Chondrocyte (in vitro differentiated cells): ENCODE measurements at places on chromosomes 12 and 14. TPM values are rescaled to one million over a fixed set of nuclear protein-coding genes. Genes with fewer than 3 reads are reported as not detected.

OAS2 gene
- total RNA-seq, result 0.07 TPM in 1 of 3 replicates, not detected in the others

- DNase-seq, result peak; percentile 67
- no peaks in the 10 kb centered on the region for H3K4me1 ChIP-seq
- H3K27ac ChIP-seq, result no peak overlapping the region
- peaks cover 2% of the 10 kb centered on the region for H3K36me3 ChIP-seq
- H3K4me3 ChIP-seq, result no peak overlapping the region
Observed at GRCh38 chr12:131085816-131086591, 132.3 kb downstream of the ADGRD1 start.

- DNase-seq, result no peak
- H3K4me1 ChIP-seq, result peaks cover 2% of the 10 kb centered on the region
- no peak overlapping the region for H3K4me3 ChIP-seq
- H3K27ac ChIP-seq, result no peak overlapping the region
- H3K36me3 ChIP-seq, result no peaks in the 10 kb centered on the region
Observed at GRCh38 chr14:99321955-99322730, 50.1 kb upstream of the BCL11B start.

DNA sequence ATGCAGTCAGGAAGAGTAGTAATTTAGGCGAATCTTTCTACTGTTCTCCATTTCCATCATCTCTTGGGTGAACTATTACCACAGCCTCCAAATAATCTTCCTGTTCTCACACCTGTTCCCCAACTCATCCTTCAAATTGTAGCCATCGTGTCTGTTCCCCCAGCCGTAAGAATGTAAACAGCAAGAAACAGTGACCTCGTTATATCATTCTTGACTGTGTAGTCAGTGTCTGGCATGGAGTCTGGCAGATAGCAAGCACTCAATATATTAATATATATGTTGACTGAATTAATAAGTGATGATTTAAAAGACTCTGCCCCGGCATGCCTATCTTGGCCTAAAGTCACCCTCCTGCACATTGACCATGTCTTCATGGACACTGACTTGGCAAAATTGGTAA, 20.3 kb downstream of the PDE6H start:
- no peak overlapping the region for H3K27ac ChIP-seq
- H3K27me3 ChIP-seq, result no peaks in the 10 kb centered on the region
- peaks cover 26% of the 10 kb centered on the region for H3K4me1 ChIP-seq
- H3K4me3 ChIP-seq, result no peak overlapping the region

DNA sequence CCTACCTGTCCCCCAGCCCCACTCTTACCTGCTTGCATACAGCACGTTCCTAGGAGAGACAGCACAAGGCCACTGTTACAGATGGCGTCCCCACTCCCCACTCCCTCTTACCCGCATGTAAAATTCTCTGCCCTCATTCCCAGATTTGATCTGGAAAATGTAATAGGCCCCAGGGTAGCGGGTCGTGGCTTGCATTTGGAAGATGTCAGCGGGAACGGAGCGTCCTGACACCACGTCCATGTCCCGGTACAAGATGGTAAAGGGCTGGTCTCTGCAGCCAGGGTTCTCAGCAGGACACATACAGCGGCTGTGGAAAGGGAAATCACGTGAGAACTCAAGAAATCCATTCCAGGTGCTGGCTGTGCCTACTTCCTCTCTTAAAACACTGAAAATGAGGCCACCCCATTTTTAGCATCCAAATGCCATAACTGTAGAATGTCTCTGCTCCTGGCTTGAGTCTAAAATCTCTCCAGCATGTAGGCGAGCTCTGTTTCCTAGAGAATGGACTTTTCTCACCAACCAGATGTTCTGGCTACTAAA, 10.1 kb upstream of the TC2N start:
- DNase-seq, result no peak
- no peaks in the 10 kb centered on the region for H3K27me3 ChIP-seq
- peaks cover 16% of the 10 kb centered on the region for H3K4me1 ChIP-seq
- H3K4me3 ChIP-seq, result no peak overlapping the region
- H3K27ac ChIP-seq, result no peak overlapping the region

LBHD2 gene
- total RNA-seq, result not detected in 3 replicates

GRCh38 chr14:96627386-96627785, 125.2 kb downstream of the PAPOLA start:
- no peak overlapping the region for H3K27ac ChIP-seq
- no peaks in the 10 kb centered on the region for H3K36me3 ChIP-seq
- H3K27me3 ChIP-seq, result peaks cover 13% of the 10 kb centered on the region
- H3K4me3 ChIP-seq, result no peak overlapping the region
- DNase-seq, result no peak

DNA sequence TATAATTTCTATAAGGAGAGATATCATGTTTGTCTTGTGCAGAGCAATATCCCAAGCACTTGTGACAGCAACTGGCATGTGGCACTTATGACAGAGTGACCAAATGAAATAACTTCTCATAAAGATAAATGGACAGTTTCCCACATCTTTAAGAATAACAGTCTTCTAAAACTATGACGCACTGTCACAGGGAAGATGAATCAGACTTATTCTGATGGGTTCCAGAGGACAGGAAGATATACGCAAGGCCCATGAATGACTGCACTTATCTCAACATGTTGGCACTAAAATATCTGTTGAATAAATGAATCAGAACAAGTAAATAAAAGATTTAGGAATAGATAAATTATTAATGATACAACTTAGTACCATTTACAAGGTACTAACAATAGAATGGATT, 465.8 kb upstream of the SYT1 start:
- no peak overlapping the region for H3K4me3 ChIP-seq
- H3K27ac ChIP-seq, result no peak overlapping the region
- no peaks in the 10 kb centered on the region for H3K36me3 ChIP-seq

- no peak for DNase-seq
- H3K4me1 ChIP-seq, result peaks cover 67% of the 10 kb centered on the region
- H3K27me3 ChIP-seq, result no peaks in the 10 kb centered on the region
- H3K36me3 ChIP-seq, result no peaks in the 10 kb centered on the region
- H3K27ac ChIP-seq, result peak overlapping the region; percentile 81
Observed at GRCh38 chr12:76685246-76685678, 78.7 kb upstream of the ZDHHC17 start.

CHST11 gene
- 5.3 to 9.1 TPM (median 6.2 TPM) in 3 replicates for total RNA-seq

GPRC5A gene
- total RNA-seq, result 8.1 to 13.1 TPM (median 10.5 TPM) in 3 replicates

DNA sequence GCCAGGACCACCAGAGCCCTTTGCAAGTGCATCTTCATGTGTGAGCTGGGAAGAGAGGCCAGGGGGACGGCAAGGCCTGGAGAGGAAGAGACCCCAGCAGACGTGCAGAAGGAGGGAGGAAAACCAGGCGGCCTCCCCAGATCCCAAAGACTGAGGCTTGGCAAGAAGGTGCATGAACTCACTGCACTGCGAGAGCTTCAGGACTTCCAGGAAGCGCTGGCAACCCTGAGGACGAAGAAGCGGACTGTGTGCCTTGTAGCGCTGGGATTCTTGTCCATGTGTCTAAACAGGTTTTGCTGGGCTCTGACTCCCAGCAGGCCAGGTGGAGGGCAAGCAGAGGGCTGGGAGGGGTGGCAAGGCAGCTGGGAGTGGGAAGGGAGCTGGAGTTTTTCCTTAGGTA, 939 bp downstream of the TGFB3 start:
- no peak for DNase-seq
- peak overlapping the region; percentile 97 for H3K27ac ChIP-seq
- peak overlapping the region; percentile 80 for H3K4me3 ChIP-seq

DNA sequence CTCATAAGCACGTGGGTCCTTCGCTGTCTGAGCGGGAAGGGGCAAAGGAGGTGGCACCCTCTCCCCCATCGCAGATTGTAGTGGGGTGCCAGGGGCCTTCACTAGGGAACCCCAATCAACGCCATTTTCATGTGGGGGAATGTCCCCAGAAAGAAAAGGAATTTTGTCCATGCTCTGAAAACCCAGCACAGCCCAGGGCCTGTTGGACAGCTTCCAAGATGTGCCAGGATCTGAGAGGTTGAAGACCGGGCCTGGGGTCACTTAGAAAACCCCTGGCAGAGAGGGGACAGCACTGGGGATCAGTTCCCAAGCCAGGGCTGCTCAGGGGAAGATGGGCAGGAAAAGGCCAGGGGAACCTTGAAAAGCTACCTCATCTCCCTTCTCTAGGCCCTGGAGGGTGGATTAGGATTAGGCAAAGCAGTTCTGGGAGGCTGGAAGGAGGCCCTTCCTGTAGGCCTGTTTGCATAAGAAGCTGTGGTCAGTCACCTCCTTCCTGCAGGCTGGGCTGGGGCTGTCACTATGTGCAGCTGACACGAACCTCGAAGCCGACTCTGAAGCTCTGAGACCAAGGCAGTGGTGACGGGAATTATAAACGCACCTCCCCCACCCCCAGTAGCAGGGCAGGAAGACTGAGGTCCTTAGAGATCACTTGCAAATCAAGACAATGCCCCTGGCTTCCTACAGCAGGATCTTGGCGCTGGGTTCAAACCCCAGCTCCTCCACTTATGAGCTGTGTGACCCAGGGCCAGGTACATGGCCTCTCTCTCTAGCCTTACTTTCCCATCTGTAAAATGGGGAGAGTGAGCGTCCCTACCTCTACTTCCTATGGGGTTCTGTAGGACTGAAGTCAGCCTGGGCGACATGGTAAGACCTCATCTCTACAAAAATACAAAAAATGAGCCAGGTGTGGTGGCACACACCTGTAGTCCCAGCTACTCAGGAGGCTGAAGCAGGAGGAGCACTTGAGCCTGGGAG, 29.0 kb downstream of the TESC start:
- H3K27me3 ChIP-seq, result peaks cover 9% of the 10 kb centered on the region
- no peaks in the 10 kb centered on the region for H3K4me1 ChIP-seq
- DNase-seq, result no peak
- no peak overlapping the region for H3K27ac ChIP-seq
- H3K36me3 ChIP-seq, result no peaks in the 10 kb centered on the region

DNA sequence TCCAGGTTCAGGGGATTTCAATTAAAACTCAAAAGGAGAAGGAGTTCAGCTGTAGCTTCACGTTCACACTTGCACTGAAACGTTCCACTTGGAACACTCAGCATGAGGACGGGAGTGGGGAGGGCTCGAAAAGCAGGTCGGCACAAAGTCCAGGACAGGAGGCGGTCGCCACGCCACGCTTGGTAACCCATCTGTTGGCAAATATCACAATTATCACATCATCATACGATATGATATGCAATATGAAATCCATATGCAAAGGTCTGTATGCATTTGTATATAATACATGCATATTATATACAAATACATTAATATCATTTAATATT, 17.2 kb downstream of the ADGRD1 start:
- DNase-seq, result no peak
- no peak overlapping the region for H3K27ac ChIP-seq
- peaks cover 2% of the 10 kb centered on the region for H3K27me3 ChIP-seq

TAS2R8 gene
- not detected in 3 replicates for total RNA-seq

AKAP5 gene
- 4.2 to 9.0 TPM (median 4.3 TPM) in 3 replicates for total RNA-seq

- no peak overlapping the region for H3K4me3 ChIP-seq
- DNase-seq, result no peak
- no peaks in the 10 kb centered on the region for H3K4me1 ChIP-seq
- no peak overlapping the region for H3K27ac ChIP-seq
- H3K36me3 ChIP-seq, result no peaks in the 10 kb centered on the region
- no peaks in the 10 kb centered on the region for H3K27me3 ChIP-seq
Observed at GRCh38 chr14:41960281-41960680, 353.6 kb downstream of the LRFN5 start.

GRCh38 chr12:106714926-106715325, 59.6 kb upstream of the RIC8B start:
- H3K27ac ChIP-seq, result no peak overlapping the region
- no peak for DNase-seq
- no peaks in the 10 kb centered on the region for H3K4me1 ChIP-seq
- no peak overlapping the region for H3K4me3 ChIP-seq

AKAP6 gene
- total RNA-seq, result 3.5 to 4.3 TPM (median 3.6 TPM) in 3 replicates

FAM186B gene
- total RNA-seq, result 0.27 to 0.51 TPM (median 0.46 TPM) in 3 replicates

PZP gene
- total RNA-seq, result not detected in 3 replicates

MFAP5 gene
- total RNA-seq, result 16.2 to 40.2 TPM (median 38.0 TPM) in 3 replicates

DNA sequence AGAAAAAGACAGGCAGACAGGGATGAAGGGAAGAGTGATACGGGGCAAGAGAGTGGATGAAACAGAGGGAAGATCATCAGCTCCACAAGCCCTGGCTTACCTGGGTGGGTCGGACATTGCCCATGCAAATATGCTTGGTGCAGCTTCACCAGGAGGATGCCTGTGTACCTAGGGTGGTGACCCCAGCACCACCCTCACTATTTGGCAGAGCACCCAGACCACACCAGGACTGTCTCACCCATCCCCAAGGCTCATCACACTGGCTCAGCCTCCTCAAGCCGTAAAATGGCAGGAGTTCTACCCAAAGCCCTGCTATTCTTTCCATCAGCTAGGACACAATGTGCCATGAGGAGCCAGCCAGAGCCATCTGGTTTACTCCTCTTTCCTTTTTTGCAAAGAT, 3.0 kb downstream of the GALNT8 start:
- H3K36me3 ChIP-seq, result no peaks in the 10 kb centered on the region
- H3K4me3 ChIP-seq, result no peak overlapping the region

ANO2 gene
- total RNA-seq, result 0.44 to 0.73 TPM (median 0.47 TPM) in 3 replicates

GRCh38 chr12:75389706-75390105, 1.2 kb upstream of the GLIPR1L2 start:
- peaks cover 36% of the 10 kb centered on the region for H3K4me1 ChIP-seq
- H3K4me3 ChIP-seq, result no peak overlapping the region
- DNase-seq, result no peak
- H3K36me3 ChIP-seq, result no peaks in the 10 kb centered on the region
- H3K27ac ChIP-seq, result peak overlapping the region; percentile 43

DNA sequence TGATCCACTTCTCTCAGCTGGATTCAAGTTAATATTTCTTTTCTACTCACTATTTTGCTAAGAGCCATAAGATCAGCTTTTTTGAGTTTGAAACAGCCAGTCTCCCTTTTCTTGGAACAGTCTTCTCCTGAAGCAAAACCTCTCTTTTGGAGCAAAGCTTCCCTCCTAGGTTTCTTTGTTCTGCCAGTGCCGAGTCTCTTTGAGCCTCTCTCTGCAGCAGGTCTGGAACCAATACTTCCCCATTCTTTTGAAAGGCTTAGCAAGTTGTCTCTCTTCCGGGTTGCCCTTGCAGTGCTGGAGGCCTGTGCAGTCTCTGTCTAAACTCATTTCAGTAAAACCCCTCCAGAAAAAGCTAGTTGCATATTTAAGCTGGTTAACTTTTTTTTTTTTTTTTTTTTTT, 454.8 kb downstream of the NOVA1 start:
- H3K4me3 ChIP-seq, result no peak overlapping the region
- H3K4me1 ChIP-seq, result no peaks in the 10 kb centered on the region
- no peaks in the 10 kb centered on the region for H3K27me3 ChIP-seq
- H3K27ac ChIP-seq, result no peak overlapping the region
- DNase-seq, result no peak

KERA gene
- not detected in 3 replicates for total RNA-seq

PRICKLE1 gene
- 30.3 to 62.8 TPM (median 32.0 TPM) in 3 replicates for total RNA-seq

GRCh38 chr14:97873291-97873690, 1076.1 kb downstream of the VRK1 start:
- H3K36me3 ChIP-seq, result no peaks in the 10 kb centered on the region
- no peak overlapping the region for H3K27ac ChIP-seq
- no peak overlapping the region for H3K4me3 ChIP-seq
- no peak for DNase-seq
- H3K27me3 ChIP-seq, result no peaks in the 10 kb centered on the region

- peak overlapping the region; percentile 95 for H3K27ac ChIP-seq
- H3K36me3 ChIP-seq, result no peaks in the 10 kb centered on the region
- no peak overlapping the region for H3K4me3 ChIP-seq
- no peak for DNase-seq
- H3K27me3 ChIP-seq, result no peaks in the 10 kb centered on the region
- peaks cover 46% of the 10 kb centered on the region for H3K4me1 ChIP-seq
Observed at GRCh38 chr14:75236901-75237419, 41.7 kb upstream of the FOS start.

- DNase-seq, result no peak
- H3K4me3 ChIP-seq, result no peak overlapping the region
- peaks cover 7% of the 10 kb centered on the region for H3K4me1 ChIP-seq
- no peak overlapping the region for H3K27ac ChIP-seq
- H3K27me3 ChIP-seq, result peaks cover 11% of the 10 kb centered on the region
- peaks cover 5% of the 10 kb centered on the region for H3K36me3 ChIP-seq
Observed at GRCh38 chr14:30796707-30797106, 77.7 kb upstream of the COCH start.

EIF2S3B gene
- 0.56 to 1.5 TPM (median 1.3 TPM) in 3 replicates for total RNA-seq
